Esophagus squamous epithelium (tissue), 5 donors: ENCODE measurements at places on chromosomes 12 and 14.

GRCh38 chr12:26031827-26032226 is 73.3 kb downstream of the RASSF8 start:
- DNase-seq: no peak

- no peak for DNase-seq
Observed at GRCh38 chr12:128121424-128121823, 145.5 kb upstream of the TMEM132C start.

DNA sequence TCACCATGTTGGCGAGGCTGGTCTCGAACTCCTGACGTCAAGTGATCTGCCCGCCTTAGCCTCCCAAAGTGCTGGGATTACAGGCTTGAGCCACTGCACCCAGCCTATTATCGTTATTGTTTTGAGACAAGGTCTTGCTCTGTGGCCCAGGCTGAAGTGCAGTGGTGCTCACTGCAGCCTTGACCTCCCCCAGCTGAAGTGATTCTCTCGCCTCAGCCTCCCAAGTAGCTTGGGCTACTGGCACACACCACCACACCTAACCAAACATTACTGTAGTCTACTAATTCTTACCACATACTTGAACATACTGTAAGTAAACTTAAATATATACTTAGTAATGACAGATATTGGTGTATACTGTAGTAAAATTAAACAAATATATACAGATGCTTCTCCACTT is 4.5 kb upstream of the CDCA4 start:
- no peak for DNase-seq

DNA sequence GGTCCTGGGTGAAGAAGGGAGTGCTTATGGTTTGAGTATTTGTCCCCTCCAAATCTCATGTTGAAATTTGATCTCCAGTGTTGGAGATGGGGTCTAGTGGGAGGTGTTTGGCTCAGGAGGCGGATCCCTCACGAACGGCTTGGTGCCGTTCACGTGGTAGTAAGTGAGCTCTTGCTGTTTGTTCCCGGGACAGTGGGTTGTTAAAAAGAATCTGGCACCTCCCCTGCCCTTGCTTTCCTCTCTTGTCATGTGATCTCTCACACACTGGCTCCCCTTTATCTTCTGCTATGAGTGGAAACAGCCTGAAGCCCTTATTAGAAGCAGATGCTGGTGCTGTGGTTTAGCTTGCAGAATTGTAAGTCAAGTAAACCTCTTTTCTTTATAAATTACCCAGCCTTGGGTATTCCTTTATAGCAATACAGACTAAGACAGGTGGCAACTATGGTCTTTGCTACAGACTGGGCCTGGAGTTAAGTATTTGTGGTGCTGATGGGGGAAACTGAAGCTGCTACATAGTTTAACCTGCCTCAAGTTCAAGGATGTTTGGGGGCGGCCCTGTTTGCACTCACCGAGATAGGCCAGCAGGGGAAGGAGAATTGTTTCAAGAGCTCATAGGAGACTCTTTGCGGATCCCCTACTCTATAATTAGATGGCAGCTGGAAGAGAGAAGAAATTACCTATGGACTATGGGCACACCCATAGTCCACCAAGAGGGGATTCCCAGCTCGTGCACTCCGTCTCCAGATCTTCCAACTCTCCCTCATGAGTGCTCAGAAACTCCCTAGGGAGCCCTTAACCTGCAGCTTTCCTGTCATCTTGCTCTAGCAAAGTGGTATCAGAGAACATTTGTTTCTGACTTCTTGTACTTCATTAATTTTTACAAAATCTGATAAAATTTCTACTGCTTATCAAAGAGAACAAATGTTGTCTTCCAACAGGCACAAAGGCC is 164.6 kb downstream of the SLC15A5 start:
- DNase-seq: no peak

- no peak for DNase-seq
Observed at GRCh38 chr14:66443785-66444184, 42.4 kb upstream of the CCDC196 start.

DNA sequence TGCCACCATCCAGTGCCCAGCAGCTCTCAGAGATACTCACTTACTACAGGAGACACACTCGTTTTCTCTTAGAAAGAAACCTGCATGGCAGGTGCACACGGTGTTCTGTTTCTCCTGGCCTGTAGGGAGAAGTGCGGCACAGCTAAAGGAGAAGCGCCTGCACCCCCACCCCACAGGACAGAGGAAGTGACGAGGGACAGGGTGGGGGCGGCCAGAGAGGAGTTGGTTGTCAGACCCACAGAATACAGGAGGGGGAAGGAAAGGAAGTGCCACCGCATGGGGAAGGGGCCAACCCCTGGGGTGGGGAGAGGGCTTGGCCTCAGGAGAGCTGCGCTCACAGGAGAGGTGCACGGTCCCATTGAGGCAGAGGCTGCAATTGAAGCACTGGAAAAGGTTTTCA is 8.8 kb downstream of the TNFRSF1A start:
- DNase-seq: no peak
